ENCODE measurements at places on chromosomes 6 and 20.

GRCh38 chr6:71130277-71130676 is 158.3 kb upstream of the OGFRL1 start:
- no peak for DNase-seq

GRCh38 chr6:40344566-40345167 is 242.5 kb downstream of the LRFN2 start:
- DNase-seq = no peak

DNA sequence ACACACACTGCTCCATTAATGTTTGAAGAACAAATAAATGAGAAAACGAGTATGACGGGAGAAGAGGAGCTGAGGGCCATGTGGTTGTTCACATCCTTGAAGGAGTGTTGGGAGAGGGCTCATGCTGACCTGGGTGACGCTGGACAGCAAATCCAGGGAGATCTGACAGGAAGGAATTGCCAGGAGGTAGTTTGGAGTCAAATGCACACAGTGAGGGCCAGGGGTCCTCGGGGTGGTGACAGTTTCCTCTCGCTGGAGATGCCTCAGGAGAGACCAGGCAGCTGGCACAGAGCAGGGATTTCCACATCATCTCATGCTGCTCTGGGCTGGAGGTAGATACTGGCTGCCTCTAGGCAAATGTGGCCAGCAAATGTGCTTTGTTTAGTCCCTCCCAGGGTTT is 2.0 kb upstream of the TMEM181 start:
- DNase-seq = no peak

DNA sequence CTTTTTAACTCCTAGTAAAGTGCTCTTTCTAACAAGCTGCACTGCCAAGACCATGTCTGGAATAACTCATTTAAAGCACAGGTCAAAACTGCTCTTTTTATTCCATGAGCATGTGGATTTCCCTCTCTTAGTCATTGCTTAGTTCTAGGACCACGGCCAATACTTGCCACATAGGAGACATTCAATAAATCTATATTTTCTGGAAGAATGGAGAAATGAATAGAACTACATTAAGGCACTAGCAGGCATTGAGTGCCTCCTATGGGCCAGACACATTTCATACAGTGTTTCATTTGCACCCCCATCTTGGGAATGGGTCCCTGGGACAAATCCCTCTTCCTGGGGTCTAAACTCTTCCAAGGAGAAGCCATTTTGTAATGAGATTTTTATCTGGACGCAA is 552.8 kb upstream of the CITED2 start:
- no peak for DNase-seq

- peak; percentile 77 for DNase-seq
Measured at GRCh38 chr6:127162836-127163235, 44.4 kb downstream of the RSPO3 start.

DNA sequence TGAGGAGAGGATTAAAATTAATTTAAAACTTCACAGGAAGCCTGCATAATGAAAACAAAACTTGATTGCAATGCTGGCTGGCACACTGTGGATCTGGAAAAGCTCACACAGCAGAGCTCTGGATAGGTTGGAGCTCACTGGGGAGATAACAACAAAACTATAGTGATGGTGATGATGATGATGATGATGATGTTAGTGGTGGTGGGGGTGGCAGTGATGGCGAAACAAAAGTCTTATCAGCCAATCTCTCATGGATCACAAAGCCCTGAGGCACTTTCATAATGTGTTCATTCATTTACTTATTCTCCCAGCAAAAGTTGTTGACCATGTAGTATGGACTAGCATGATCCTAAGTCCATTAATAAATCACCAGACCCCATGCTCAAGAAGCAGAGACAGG is 152.0 kb downstream of the MBOAT1 start:
- no peak for DNase-seq

DNA sequence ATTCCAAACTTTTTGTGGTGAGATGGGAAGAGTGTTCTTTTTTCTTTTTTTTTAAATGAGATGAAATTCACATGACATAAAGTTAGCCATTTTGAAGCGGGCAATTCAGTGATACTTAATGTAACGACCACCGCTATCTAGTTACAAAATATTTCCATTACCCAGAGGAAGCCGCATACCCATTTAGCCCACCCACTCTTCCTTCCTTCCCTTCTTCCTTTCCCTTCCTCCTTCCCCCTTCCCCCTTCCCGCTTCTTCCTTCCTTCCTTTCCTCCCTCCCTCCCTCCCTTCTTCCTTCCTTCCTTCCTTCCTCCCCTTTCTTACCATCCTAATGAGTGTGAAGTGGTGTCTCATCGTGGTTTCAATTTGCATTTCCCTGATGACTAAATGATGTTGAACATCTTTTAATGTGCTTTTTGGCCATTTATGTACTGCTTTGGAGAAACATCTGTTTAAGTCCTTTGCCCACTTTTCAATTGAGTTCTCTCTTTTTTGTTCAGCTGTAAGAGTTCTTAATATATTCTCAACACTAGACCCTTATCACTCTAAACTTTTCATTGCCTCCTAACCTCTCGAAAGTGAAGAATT is 371.1 kb downstream of the FARS2 start:
- DNase-seq = no peak

- DNase-seq = no peak
Measured at GRCh38 chr6:43267619-43268354, 24.5 kb downstream of the TTBK1 start.

DNA sequence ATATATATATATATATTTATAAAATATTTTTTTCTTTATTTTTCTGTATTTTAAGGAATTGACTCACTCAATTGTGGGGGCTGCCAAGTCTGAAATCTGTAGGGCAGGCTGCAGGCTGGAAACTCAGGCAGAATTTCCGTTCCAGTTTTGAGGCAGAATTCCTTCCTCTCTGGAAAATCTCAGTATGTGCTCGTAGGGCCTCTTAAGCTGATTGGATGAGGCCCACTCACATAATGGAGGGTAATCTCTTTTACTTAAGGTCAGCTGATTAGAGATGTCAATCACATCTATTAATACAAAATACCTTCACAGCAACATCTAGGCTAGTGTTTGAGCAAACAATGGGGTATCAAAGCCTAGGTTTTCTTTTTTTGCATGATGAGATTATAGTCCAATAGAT is 244.7 kb upstream of the RNF24 start:
- DNase-seq = no peak

DNA sequence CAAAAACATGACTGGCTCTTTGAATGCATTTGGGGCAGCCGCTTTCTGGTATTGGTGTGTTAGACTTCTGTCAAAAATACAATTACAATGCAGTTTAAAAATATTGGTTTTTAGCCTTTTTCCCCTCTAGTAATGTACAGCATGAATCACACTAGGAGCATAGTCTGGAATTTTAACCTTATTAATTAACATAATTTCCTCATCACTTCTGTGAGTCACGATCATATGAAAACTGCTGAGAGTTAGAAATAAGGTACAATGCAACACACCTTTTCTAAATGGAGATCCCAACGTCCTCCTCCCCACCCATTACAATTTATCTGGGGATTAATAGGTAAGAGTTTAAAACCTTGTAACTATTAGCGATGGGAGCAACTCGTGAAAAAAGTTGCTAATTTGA is 297.1 kb upstream of the RIMS1 start:
- no peak for DNase-seq

DNA sequence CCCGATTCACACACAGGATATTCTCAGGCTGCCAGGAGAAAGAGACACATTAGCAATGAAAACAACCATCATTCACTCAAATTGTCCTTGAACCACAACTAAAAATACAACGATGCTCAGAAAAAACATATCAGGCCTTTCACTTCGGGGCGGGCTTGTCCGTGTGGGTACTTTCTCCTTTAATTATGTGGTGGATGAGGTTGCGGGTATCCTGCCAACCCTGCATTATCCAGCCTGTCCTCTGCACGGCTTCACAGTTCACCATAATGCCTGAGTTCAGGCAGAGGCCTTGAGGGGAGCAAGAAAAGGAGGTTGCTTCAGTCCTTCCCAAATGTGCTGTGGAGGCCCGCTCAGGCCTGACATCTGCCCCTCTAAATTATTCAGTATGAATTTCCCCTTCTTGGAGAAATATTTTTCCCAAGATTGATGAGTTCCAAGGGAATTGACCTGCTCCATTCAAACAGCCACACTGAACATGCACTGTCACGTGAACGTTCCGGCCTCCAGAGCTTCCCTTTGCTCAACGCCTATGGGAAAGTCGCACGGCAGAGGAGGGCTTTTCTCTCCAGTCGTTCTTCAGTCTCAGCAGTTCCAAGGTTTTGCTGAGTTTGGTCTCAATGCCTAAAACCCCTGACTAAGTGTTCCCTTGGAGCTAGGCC is 70.3 kb downstream of the MYLK4 start:
- DNase-seq = peak; percentile 24

- no peak for DNase-seq
Measured at GRCh38 chr6:34237722-34238584, 1.3 kb downstream of the HMGA1 start.

DNA sequence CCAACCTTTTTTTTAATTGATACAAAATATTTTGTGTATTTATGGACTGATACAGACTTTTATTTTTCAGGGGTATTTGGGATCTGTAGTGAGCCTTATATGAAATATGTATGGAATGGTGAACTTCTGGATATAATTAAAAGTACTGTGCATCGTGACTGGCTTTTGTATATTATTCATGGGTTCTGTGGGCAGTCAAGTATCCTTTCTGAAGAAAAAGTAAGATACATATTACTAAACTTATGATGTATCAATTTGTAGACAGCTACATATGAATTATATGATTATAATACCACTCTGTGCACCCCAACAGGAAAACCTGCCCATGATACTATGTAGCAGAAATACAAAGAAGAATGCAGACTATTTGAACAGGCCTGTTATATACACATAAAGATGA is 47.2 kb downstream of the FIG4 start:
- peak; percentile 25 for DNase-seq

GRCh38 chr6:153858529-153858928 is 180.5 kb upstream of the OPRM1 start:
- DNase-seq = no peak

- no peak for DNase-seq
Measured at GRCh38 chr6:119027465-119027864, 51.0 kb downstream of the FAM184A start.

DNA sequence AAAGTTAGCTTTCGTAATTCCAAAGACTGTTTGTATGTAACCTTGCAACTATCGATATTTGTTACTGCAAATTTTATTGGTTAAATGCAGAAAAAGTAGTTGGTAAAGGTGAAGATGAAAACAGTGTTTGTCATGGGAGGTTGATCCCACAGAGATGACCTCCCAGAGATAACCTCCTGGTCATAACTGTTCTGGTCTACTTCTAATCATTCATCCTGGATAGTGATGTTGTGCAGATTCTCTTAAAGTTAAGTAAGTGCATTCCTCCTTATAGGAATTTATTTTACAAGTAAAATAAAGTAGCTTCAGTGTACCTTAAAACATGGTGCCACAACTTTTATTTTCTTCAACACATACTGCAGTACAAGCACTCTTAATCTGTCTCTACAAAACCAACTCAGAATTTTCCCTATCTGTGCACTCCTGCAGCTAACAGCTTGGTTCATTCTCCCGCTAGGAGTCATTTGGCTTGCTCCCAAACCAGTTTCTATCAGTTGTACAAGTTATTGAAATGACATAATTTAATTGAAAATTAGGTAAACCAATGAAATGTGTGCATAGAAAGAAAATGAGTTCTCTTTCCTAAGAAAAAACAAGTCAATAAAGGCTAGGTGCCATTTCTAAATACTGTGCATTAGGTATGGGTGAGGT is 19.2 kb downstream of the METTL24 start:
- DNase-seq = no peak

- DNase-seq = peak; percentile 64
Measured at GRCh38 chr6:42010185-42010891, 40.0 kb upstream of the TAF8 start.

DNA sequence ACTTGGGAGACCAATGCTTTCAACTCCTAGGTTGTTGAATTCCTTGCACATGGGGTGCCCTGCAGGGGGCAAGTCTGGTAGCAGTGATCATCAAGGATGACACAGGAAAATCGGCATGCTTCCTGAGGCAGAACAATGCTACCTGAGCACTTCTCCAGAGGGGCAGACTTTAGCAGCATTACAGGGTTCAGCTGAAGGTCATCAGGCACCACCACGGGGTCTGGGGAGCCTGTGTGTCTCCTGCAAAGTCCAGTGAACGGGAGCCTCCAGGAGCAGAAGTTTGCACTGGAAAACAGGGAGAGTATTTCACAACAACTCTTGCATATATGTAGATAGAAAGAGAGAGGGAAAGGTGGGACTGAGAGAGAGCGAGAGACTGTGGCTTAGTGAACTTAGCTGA is 10.2 kb downstream of the VSX1 start:
- no peak for DNase-seq

- DNase-seq = peak; percentile 12
Measured at GRCh38 chr20:542777-543368, 717 bp downstream of the CSNK2A1 start.

DNA sequence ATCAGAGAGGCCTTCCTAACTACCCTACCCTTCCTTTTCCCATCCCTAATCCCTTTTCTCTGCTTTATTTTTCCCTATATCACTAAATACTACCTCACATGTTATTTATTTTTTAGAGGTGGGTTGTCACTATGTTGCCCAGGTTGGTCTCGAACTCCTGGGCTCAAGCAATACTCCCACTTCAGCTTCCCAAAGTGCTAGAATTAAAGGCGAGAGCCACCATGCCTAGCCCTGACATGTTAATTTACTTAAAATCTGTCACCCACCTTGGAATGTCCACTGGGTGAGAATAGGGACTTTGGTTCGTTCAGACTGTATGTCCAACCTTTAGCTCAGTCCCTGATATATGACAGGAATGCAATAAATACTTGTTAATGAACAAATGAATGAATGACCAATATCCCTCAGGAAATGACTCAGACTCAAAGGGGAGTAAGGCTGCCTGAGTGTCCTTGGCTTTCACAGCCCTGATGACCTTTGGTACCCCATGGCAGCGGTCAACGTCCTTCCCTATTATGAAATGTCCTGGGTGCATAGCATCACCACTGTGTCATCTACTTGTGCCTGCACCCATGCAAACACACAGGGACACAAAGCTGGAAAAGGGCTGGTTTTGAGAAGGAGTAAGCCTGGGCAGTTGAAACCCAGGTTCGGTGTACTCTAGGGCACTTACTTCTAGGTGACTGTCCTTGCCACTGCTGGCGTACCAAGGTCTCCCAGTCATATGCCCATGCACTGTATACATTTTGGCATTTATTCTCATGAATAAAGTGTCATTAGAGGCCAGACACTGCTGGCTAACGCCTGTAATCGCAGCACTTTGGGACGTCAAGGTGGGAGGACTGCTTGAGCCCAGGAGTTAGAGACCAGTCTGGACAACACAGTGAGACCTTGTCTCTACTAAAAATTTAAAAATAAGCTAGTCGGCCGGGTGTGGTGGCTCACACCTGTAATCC is 26.5 kb downstream of the BCL2L1 start:
- no peak for DNase-seq

DNA sequence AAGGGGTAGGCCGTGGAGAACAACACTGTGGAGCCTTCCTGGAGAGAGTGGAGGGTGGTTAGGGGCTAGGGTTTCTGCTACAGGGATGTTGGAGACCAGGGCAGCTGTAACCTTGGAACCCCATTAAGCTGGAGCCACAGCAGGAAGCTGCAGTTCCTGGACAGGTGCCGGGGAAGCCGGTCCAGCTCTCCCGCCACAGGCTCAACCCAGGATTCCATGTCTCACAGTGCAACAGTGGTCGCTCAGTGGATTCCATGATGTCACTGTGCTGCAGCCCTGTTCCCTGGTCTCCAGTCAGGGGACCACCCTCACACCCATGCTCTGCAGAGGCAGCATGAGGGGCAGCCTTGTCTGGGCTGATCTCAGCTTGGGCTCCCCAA is 264.6 kb upstream of the CDYL start:
- peak; percentile 81 for DNase-seq
